ENCODE measurements at places on chromosomes 7 and 10.

DNA sequence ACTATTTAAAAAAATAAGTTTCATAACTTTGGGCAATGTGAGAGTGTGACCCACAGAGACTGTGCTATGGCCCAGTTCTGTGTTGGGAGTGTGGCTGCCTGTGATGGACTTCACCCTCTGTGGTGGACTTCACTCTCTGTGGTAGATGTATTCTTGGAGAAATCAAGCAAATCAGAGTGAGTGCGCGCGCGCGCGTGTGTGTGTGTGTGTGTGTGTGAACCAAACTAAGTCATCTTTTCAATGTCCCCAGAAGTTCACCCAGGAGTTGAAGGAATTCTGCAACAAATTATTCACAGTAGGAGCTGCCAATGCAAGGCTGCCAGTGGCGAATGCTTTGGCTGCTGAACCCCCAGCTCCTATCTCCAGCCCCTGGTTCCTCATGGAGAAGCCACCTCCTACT, 184.5 kb downstream of the ADAM12 start:
- DNase-seq: no peak

GRCh38 chr10:82564353-82565196, 689.6 kb downstream of the NRG3 start:
- no peak for DNase-seq

DNA sequence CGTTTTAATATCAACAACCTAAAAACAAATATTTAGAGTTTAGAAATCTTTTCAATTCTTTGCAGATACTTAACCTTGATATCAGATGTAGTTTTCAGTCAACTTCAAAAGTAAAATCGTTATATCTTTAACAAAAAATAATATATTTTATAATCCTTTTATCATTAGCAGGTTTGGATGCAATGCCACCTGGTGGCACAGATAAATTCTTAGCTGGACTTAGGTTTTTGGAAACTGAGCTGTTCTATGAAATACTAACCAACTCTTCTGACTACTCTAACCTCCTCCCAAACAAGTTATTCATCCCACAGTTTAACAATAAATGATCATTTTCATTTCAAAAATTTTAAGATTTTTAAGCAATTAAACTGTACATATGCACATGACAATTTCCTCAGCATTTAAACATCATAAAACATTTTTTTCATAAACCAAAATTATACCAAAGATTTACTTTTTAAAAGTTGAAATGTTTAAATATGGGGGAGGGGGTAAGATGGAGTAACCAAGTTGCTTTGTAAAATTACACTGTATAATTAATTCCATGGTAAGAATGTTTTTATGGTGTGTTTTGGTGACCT, 56.9 kb downstream of the HIBADH start:
- no peak for DNase-seq

GRCh38 chr7:6360841-6361240, 86.9 kb downstream of the DAGLB start:
- no peak for DNase-seq

GRCh38 chr10:83862723-83863122, 276.6 kb upstream of the GHITM start:
- no peak for DNase-seq

DNA sequence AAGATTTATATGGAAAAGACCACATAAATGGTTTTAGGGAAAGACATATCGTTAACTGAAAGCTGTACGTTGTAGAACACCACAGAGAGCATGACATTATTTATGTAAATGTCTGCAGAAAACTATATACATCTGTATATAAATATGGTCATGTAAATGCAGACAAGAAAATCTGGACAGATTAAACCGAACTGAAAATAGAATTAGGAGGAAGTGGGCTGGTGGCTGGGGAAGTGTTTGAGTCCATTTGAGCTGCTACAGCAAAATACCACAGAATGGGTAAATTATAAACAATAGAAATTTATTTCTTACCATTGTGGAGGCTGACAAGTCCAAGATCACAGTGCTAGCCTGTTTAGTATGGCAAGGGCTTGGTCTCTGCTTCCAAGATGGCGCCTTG, 56.3 kb upstream of the USP6NL start:
- no peak for DNase-seq

GRCh38 chr7:2750004-2750407, 62.0 kb downstream of the AMZ1 start:
- no peak for DNase-seq

- DNase-seq: no peak
These were observed 6.5 kb downstream of the GNB2 start for GRCh38 chr7:100679927-100680575.

DNA sequence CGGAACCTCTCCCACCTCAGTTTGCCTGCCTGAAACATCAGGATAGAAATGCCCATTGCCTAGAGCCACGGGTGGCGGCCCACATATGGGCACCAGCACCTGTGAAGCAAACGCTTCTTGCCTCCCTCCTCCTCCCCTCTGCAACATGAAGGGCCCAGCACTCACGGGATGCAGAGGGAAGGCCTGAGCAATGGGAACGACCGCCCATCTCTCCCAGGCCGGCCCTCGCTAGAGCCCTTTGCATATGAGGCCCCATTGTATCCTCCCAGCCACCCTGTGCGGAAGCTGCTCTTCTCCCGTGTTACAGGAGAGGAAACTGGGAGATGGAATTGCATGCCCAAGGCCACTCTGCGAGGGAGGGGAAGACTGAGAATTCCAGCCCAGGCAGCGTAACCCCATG, 88.2 kb downstream of the RGS10 start:
- no peak for DNase-seq

- no peak for DNase-seq
These were observed 7.6 kb downstream of the TMEM184A start for GRCh38 chr7:1548438-1548831.

GRCh38 chr7:158495786-158496185, 91.8 kb downstream of the PTPRN2 start:
- DNase-seq: no peak

GRCh38 chr7:70586822-70587221, 545.1 kb upstream of the GALNT17 start:
- DNase-seq: no peak

DNA sequence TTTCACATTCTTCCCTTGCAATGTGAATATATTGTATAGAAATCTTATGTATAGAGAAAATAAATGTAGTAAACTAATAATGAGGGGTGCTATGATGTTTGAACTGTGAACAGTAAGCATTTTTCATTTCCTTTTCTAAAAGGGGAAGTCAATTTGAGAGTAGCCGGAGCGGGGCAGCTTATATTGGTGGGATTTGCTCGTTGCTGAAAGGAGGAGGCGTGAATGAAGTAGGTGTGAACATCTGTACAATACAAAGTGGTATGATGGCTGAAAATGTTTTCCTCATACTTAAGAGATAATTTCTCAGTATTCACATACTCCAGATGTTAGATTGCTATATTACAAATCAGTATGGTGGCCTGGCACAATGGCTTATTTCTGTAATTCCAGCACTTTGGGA, 87.1 kb downstream of the SRI start:
- DNase-seq: no peak

- no peak for DNase-seq
These were observed 30.9 kb downstream of the CALML5 start for GRCh38 chr10:5468262-5469106.

DNA sequence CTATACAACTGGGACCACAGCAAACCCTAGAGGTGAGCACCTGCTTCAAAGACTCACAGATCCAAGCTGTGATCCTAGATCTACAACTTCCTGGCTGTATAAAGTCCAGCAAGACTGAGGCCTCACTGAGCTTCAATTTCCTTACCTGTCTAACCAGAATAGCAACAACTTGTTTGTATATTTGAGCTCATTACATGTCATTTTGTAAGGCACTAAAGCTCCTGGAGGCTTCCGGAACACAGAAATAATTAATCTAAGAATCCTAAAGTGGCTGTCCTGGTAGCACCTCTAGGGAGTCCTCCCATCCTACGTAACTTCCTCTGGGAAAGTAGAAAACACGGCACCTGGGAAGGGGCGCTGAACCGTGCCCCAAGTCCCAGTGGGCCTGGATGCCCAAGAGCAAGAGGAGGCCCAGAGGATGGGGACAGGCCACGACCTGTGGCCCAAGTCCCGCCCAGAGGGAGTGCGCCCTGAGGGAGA, 39.4 kb downstream of the HK1 start:
- DNase-seq: no peak

GRCh38 chr10:75040576-75040975, 70.9 kb upstream of the SAMD8 start:
- no peak for DNase-seq

- peak; percentile 54 for DNase-seq
These were observed 27.6 kb upstream of the RNF32 start for GRCh38 chr7:156612930-156613329.

DNA sequence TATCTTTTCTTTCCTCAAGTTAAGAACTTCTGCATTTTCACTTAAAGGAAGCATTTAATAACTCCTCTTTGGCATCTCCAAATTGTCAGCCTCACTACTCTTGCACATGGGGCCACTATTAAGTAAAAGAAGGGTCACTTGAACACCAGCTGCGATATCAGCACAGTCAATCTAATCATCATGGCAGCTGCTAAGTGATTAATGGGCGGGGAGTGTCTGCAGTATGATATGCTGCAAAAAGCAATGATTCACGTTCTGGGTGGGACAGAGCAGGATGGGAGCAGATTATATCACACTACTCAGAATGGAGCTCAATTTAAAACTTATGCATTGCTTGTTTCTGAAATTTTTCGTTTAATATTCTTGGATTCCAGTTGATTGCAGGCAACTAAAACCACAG, 447.4 kb upstream of the PFKP start:
- DNase-seq: no peak

DNA sequence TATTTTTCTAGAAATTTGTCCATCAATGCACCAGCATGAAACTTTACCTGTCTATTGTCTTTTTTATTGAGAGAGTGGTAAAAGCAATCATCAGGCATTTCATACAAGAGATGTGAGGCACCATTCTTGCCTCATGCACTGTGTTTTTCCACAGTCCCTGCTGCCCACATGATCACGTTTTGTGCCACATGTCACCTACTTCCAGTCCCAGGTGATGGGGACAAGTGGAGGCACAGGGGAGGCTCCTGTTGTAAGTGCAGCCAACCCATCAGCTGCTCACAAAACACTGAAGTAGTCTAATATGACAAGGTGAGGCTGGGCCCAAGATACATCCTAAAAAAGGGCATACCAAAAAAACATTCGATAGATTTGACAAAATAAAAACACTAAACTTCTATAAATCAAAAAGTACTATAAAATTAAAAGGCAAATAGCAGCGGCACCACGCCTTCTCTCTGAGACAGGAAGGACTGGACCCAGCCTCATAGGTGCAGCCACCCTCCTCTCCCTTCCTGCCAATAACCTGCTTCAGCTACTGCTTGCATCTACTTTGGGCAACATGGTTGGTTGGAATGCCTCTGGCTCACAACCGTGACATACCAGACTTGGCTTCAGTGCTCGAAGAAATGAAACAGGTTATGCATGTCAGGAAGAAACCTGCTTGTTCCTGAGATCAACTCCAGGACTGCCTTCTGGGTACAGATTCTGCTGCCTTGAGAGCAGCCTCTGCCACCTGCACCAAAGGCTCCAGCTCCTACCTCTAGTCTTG, 2.3 kb downstream of the ZC3HAV1L start:
- DNase-seq: no peak

- DNase-seq: peak; percentile 2
These were observed 34.7 kb downstream of the MRPS24 start for GRCh38 chr7:43834463-43835251.

DNA sequence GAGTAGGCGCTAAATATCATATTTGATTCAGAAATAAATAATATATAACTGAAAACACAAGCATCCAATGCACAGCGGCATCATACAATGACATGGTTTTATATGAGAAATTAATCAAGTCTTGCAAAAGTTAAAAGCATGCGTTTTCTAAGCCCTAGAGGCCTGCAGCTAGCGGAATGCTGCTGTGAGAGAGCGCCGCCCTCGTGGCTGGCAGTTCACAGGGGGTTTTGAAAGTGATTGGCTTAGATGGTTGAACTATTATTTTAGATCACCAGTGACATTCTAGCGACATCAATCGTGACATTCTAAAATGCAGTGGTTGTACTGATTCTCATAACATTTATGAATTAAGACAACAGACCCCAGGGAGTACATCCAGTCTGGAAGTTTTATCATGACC, 235.2 kb upstream of the MGMT start:
- DNase-seq: no peak

- no peak for DNase-seq
These were observed 551 bp downstream of the GRIFIN start for GRCh38 chr7:2475678-2476015.

DNA sequence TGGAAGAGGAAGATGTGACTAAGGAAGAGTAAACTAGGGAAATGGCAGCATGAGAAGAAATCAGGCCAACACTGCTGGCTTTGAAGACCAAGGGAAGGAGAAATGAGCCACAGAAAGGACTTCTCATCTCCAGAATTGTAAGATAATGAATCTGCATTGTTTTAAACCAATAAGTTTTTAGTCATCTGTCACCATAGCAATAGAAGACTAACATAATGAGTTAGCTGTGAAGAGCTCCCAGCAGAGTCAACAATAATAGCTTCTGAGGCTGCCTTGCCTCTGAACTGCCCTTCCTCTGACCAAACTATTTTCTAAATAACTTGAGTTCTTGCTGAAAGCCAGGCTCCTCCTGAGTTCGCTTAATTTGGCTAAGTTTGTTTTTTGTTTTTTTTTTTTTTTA, 103.6 kb downstream of the CACNA2D1 start:
- no peak for DNase-seq

DNA sequence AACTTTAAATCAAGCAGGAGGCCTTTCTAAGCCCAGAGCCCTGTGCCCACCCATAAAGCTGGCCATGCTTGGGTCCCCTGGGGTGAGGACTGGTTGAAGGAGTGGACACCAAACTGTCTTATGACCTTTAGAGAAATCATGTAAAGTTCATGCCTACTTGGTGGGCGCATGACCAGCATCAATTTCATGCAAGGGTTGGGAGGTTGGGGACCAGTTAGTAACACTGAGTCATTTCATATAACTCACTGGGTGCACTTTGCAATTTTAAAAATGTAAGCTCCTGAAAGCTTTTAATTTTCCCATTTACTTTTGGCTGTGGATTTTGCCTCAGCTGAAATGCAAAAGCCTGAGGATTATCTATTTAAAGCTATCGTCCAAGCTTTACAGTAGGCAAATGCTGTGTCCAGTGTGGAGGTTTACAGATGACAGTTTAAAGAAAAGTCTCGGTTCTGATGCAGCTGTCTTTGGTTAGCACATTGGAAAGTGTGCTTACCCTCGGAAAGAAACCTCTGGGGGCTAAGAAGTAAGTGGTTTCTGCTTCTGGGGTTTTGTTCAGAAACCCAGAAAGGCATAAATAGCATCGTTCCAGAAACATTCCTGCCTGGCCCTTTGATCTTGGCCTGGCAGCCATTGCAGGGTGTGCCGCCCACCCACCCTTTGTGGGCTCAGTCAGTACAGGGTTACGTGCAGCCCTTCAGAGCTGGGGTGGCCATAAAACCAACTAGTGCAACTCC, 48.8 kb upstream of the CHST15 start:
- no peak for DNase-seq

DNA sequence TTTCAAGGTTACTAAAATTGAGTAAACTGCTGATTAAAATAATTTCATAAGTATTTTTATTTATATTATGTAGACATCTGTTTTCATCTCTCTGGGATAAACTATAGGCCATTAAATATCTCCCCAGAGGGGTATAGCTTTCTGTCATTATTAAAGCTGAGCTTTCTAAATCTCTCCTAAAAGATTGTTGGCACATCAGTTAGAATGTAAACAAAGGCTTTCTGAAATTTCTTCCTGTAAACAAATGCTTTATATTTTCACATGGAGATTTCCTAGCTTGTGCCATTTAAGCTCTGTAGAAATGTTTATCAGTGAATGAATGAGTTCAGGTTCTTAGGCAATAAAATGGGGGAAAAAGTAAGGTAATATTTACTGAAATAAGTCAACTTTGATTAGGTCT, 35.7 kb downstream of the PPP1R9A start:
- no peak for DNase-seq
